ENCODE measurements at places on chromosomes 2 and 18.

- peak; percentile 54 for DNase-seq
These were observed 20.6 kb upstream of the NDUFV2 start for GRCh38 chr18:9081940-9082339.

- DNase-seq: peak; percentile 33
These were observed 206.5 kb downstream of the SETBP1 start for GRCh38 chr18:44887227-44887631.

GRCh38 chr2:226467633-226468032, 332.0 kb downstream of the IRS1 start:
- no peak for DNase-seq

- DNase-seq: no peak
These were observed 89.0 kb downstream of the AAK1 start for GRCh38 chr2:69554568-69554967.

GRCh38 chr2:66604976-66605375, 170.1 kb downstream of the MEIS1 start:
- no peak for DNase-seq

- DNase-seq: no peak
These were observed 50.5 kb upstream of the OTOS start for GRCh38 chr2:240191001-240191400.

GRCh38 chr18:59429608-59430007, 70.5 kb upstream of the LMAN1 start:
- DNase-seq: no peak

- DNase-seq: no peak
These were observed 129.2 kb upstream of the MEIS1 start for GRCh38 chr2:66305718-66306117.

DNA sequence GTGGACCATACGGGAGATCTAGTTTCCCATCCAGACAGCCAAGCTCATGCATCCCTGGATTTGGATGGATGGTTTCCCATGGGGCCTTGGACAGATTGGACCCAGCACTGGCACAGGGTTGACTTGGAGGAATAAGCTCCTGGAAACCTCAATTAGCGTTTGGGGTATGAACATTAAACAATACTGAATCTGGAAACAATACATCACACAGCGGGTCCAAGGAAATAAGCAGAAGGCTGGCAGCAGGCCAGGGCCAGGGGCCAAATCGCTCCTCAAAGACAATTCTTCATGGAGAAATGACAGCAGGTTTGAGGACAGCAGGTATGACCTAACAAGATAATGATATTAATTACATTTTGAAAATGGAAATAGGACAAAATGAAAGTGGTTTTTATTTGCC, 540.6 kb downstream of the RIT2 start:
- DNase-seq: no peak

DNA sequence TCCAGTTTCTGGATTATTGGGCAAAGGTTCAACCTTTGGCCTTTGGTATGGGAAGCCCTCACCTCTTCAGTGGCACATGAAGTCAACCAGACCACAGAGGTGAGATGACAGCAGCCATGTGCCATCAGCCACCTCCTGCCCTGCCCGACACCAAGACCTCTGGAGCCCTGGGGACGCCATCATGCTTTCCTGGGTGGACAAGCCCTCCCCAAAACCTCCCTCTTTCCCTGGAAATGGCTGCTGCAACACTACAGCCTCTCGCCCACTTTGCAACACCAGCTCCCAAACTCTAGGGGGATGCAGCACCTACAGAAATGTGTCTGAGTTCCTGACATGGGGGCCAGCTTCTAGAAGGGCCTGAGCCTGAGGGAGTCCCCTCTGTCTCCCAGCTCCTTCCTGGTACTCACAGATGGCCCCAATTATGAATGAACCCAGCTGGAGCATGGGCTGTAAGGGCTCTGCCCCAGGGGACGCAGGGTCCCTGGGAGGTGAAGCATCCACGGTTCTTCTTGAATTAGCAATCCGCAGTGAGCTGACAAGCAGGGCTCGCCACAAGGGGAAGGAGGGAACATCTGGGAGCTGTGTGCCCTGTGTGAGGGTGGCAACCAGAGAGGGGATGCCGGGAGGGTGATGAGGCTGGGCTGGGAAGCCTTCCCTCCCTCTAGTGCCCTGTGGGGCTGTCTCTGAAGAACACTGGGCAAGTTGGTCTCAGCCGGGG, 268.5 kb upstream of the HDAC4 start:
- no peak for DNase-seq

- no peak for DNase-seq
These were observed 209.3 kb downstream of the EIPR1 start for GRCh38 chr2:3168230-3168891.

DNA sequence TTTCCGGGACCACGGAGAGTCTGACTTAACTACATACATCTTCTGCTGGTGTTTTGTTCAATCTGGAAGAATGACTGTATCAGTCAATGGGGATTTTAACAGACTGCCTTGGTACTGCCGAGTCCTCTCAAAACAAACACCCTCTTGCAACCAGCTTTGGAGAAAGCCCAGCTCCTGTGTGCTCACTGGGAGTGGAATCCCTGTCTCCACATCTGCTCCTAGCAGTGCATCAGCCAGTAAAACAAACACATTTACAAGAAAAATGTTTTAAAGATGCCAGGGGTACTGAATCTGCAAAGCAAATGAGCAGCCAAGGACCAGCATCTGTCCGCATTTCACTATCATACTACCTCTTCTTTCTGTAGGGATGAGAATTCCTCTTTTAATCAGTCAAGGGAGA, 23.1 kb downstream of the ICOS start:
- no peak for DNase-seq

- no peak for DNase-seq
These were observed 28.1 kb downstream of the TCF7L1 start for GRCh38 chr2:85160966-85161960.

DNA sequence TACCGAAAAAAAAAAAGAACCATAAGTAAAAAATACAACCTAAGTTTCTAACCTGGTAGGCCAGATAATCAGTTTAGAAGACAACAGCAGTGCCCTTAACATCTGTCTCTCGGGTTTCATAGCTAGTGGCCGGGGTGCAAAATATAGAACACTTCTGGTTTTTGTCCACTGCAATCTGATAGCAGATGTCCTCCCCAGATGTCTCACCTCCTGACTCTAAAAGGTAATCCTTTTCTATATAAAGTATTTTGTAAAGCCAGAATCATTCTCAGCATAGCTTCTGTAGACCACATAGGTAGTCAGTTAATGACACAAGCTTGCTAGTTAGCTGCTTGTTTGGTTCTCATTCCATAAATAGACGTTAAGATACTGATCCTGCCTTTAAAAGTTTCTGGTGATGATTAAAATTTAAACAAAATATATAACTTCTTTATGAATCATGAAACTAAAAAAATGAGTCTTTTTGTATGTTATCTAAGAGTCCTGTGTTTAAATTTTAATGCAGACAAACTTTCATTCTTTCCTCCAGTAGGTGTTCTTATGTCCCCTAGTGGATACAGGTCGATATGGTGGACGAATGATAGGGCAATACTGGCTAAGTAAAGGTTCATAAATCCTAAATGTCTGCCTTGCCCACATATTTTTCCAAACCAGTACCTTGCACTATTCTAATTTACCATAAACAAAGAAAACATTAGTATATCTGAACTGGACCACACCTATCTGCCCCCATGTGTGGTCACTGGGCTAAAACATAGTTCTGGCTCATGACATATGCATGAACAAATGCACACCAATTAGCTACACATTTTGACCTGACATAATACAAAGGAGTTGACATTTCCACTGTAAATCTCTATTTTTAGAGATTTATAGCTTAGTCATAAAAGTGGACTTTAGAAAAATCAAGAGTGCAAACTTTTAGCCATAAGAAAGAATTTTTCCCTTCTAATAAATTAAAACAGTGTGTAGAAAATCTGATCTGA, 171.0 kb downstream of the SRBD1 start:
- peak; percentile 25 for DNase-seq

- peak; percentile 81 for DNase-seq
These were observed 61.7 kb downstream of the PLB1 start for GRCh38 chr2:28557389-28558131.

DNA sequence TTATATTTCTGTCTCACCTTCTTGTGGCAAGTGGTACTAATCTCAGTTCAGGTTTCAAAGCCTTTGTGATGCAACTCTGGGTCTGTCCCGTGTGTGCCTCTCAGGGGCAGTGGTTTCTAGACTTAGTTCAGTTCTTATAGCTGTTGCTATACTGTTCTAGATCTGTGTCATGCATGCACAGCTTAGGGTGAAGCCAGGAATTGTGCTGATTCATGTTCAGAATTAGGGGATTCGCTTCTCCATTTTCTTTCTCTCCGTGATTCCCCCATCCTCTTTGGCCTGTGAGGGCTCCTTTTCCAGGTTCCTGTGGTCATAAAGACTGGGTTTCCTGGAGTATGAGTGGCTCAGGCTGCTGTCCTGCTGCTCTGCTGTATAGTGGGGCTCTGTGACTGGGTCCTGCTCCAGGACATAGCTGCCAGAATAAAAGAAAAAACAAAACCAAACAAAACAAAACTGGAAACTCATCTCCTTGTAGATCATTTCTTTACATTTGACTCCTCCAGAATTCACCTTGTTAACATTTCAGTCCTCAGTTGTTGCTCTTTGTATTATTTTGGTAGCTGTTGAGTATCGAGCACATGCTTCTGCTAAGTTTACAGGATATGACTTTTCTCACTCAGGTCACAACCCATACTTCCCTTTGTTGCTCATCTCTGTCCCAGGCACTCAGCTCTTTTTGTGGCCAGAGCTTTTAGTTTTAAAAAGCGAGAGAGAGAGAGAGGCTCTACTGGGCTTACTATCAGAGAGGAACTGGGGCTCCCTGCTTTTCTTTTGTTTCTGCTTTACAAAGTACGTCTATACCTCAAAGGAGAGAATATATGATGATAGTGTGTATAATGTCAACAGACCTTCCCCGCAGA, 34.2 kb downstream of the CERS6 start:
- peak; percentile 88 for DNase-seq

DNA sequence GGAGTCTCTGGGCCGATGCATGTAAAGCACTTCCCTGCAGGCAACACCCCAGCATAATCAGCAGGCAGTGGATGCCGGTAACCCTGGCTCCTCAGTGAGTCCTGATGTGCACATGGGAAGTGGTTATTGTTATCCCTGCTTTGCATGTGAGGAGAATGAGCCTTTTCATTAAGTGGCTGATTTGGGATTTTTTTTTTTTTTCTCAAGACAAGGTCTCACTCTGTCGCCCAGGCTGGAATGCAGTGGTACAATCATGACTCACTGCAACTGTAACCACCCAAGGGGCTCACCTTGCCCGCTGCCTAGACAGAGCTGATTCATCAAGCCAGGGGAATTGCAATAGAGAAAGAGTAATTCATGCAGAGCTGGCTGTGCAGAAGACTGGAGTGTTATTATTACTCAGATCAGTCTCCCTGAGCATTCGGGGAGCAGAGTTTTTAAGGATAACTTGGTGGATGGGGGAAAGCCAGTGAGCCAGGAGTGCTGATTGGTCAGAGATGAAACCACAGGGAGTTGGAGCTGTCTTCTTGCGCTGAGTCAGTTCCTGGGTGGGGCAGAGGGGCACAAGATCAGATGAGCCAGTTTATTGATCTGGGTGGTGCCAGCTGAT, 95.4 kb downstream of the SOCS6 start:
- DNase-seq: peak; percentile 50

DNA sequence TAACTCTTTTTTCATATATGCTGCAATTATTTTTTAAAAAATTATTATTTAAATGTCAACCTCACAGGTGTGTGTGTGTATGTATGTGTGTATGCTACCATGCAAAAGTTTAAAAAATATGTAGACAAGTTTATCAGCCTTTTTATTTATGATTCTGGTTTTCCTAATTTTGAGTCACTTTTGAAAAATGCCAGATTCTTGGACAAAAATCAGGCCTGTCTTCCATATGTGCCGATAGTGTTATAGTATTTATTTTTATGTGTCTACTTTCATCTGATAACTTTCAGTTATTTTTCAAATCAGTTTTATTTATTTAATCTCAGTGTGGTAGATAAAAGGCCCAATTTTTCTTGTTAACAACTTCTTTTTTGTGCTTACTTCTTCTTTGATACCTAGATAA, 176.2 kb downstream of the RDH14 start:
- no peak for DNase-seq

DNA sequence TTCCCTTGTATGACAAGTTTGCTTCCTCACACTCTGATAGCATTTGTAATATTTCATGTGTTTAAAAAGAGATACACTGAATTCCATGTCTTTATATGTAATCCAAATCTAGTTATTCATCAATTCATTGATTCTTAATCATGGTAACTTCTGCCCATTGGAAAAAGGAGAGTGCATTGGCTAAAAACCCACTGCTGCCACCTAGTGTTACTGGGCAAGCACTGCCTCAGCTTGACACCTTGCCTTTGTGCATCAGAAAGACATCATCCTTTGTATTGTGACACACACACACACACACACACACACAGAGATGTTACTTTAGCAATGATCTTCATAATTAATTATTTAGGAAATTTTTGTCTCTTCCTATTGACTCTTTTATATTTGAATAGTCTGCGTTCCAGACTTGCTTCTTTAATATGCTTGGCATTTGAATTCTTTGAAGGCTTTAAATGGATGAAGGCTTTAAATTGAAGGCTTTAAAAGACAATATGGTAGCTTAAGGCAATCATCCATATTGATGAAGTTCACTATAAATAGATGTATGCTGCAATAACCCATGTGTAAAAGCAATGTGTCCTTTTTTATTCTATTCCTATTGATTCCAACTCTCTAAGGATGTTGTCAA, 414.2 kb upstream of the CHST9 start:
- DNase-seq: peak; percentile 67

- DNase-seq: peak; percentile 15
These were observed 571.7 kb upstream of the FANCL start for GRCh38 chr2:58812771-58813344.

DNA sequence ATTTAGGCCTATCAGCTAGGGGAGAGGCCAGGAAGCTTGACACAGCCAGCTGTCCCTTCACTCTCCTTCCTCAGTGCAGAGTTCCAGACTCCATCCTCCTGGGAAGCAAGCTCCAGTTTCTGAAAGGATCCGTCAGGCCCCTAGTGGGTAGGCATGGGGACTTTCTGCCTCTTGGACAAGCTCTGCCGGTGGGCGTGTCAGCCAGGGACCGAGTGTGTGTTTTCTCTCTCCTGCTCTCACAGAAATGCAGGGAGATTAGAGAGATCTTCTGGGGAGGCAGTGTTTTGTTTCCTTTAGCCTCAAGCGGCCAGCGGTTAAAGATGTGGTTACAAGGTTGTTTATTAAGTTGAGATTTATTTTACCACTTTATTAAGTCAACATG, 29.9 kb upstream of the OTOS start:
- no peak for DNase-seq

DNA sequence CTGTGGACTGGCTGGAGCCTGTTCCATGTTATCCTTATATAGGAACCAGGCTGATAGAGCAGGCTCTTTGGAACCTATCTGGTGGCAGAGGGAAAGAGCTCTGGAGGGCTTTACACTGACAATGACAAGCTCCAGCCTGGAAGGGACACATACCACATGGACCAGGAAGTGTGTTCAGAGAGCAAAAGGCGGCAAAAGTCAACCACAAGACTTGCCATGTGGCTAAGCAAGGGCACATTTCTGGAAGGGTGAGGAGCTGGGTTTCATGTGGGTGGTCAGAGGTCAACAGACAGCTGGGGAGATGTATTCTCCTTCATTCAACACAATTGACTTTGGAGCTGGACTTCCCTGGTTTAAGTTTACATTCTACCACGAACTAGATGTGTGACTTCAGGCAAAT, 325.2 kb downstream of the DYSF start:
- no peak for DNase-seq
